ENCODE measurements at places on chromosomes 1 and 21. TPM values are rescaled to one million over a fixed set of nuclear protein-coding genes. Genes with fewer than 3 reads are reported as not detected.

- no peak overlapping the region for H3K27ac ChIP-seq
- H3K27me3 ChIP-seq, result no peaks in the 10 kb centered on the region
- no peaks in the 10 kb centered on the region for H3K36me3 ChIP-seq
- peak; percentile 49 for DNase-seq
Observed at GRCh38 chr1:72623299-72623708, 341.0 kb upstream of the NEGR1 start.

DNA sequence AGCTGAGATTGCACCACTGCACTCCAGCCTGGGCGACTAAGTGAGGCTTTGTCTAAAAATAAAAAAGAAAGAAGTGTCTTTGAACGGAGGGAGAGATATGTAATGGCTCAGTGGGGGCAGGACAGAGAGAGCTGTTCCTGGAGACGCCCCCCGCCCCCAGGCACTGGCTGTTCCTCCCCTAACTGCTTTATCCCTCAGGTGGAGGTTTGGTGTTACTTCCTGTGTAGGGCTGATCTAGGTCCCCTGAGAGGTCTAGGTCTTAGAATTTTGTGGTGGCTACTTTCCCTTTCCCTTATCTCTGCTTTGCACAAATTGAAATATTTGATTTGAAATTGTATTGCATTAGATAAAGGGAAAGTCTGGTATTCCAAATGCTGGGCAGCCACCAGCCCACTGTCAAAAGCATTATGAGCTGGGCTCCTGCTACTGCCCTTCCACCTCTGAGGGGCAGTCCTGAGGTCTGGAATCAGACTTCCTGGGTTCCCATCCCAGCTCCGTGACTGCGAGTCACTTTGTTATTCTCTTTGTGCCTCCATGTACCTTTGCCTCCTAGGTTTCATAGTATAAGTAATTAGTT, 134.8 kb upstream of the KIF26B start:
- H3K36me3 ChIP-seq, result no peaks in the 10 kb centered on the region
- H3K4me3 ChIP-seq, result no peak overlapping the region
- H3K27ac ChIP-seq, result no peak overlapping the region
- H3K27me3 ChIP-seq, result no peaks in the 10 kb centered on the region
- no peaks in the 10 kb centered on the region for H3K4me1 ChIP-seq
- no peak for DNase-seq

- no peak for DNase-seq
- no peaks in the 10 kb centered on the region for H3K27me3 ChIP-seq
- peaks cover 27% of the 10 kb centered on the region for H3K4me1 ChIP-seq
- H3K36me3 ChIP-seq, result no peaks in the 10 kb centered on the region
- H3K4me3 ChIP-seq, result no peak overlapping the region
Observed at GRCh38 chr1:15336866-15337265, 72.8 kb upstream of the EFHD2 start.

GRCh38 chr1:19338323-19338762, 26.2 kb downstream of the SLC66A1 start:
- H3K4me1 ChIP-seq, result peaks cover 30% of the 10 kb centered on the region
- H3K36me3 ChIP-seq, result peaks cover 68% of the 10 kb centered on the region
- no peaks in the 10 kb centered on the region for H3K27me3 ChIP-seq
- no peak overlapping the region for H3K4me3 ChIP-seq

Gene IL19
- not detected for polyA plus RNA-seq

GRCh38 chr1:213568929-213569815, 418.6 kb upstream of the PROX1 start:
- peaks cover 4% of the 10 kb centered on the region for H3K4me1 ChIP-seq
- H3K27ac ChIP-seq, result no peak overlapping the region
- no peaks in the 10 kb centered on the region for H3K27me3 ChIP-seq
- no peaks in the 10 kb centered on the region for H3K36me3 ChIP-seq
- DNase-seq, result no peak
- H3K4me3 ChIP-seq, result no peak overlapping the region

DNA sequence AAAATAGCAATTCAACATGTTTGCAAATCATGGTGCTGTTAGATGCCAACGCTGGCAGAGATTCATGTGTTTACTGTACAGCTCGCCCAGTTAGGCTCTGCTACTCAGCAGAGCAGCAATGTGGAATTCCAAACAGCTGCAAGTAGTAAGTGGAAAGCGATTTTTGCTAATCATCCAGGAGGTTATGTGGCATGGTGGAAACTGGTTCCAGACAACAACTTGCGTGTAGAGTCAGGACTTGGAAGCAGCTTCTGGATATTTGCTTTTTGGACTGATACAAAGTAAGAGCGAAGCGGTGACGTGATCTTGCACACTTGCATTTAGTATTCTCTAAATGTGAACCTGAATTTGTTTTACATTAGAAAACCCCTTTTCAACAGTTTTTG, 27.1 kb upstream of the HHAT start:
- no peak overlapping the region for H3K27ac ChIP-seq
- H3K36me3 ChIP-seq, result no peaks in the 10 kb centered on the region
- H3K4me3 ChIP-seq, result no peak overlapping the region
- no peak for DNase-seq
